Cortex of kidney (tissue), 1 donor: ENCODE measurements at places on chromosomes 11 and 22.

GRCh38 chr11:63670096-63670432 lies 1.1 kb downstream of the ATL3 start:
- no peak for DNase-seq

- DNase-seq: no peak
Observed at GRCh38 chr22:43826142-43827002, 14.3 kb upstream of the EFCAB6 start.

DNA sequence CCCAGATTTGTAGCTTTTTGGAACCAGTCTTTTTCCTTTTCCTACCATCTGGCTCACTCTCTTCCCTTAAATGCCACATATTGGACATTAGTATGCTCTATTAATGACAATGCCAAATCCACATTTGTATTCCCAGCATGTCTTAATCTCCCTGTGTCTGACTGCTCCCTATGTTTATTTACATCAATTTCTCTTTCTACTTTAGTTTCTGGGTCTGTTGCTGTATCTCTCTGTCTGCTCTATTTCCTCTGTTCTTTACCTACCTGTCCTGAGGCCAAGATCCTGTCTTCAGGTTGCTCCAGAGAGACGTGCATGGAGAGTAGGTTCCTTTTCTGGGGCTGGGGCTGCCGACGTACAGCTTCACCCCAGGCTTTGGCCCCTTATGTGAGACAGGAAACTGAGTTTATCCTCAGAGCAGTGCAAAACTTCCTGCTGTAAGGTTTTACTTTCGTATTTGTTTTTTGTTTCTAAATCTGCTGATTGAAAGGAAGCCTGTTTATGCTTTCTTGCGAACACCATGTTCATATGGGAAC lies 25.6 kb downstream of the OR2AG2 start:
- DNase-seq: no peak

DNA sequence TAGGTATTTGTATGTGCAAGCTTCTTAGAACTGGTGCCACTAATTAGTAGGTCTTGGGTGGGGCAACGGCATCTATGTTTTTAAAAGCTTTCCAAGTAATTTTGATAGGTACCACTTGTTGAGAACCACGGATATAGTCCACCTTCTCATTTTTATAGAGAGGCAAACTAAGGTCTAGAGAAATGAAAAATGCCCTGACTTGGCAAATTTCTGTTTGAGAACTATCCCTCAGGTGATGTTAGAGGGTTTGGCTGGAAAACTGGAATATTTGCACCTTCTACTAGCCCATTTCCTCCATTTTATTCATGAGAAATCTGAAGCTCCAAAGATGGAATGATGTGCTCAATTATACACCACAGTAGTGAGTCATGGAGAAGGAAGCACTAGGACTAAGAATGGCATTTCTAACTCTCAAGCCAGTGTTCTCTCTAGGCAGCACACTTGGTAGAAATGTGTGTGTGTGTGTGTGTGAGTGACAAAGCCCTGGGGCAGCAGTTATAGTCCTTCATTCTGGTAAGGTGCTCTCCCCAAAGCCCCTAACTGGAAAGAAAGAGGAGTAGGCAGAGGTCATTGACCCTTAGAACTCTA lies 1.8 kb upstream of the TMEM86A start:
- DNase-seq: no peak

DNA sequence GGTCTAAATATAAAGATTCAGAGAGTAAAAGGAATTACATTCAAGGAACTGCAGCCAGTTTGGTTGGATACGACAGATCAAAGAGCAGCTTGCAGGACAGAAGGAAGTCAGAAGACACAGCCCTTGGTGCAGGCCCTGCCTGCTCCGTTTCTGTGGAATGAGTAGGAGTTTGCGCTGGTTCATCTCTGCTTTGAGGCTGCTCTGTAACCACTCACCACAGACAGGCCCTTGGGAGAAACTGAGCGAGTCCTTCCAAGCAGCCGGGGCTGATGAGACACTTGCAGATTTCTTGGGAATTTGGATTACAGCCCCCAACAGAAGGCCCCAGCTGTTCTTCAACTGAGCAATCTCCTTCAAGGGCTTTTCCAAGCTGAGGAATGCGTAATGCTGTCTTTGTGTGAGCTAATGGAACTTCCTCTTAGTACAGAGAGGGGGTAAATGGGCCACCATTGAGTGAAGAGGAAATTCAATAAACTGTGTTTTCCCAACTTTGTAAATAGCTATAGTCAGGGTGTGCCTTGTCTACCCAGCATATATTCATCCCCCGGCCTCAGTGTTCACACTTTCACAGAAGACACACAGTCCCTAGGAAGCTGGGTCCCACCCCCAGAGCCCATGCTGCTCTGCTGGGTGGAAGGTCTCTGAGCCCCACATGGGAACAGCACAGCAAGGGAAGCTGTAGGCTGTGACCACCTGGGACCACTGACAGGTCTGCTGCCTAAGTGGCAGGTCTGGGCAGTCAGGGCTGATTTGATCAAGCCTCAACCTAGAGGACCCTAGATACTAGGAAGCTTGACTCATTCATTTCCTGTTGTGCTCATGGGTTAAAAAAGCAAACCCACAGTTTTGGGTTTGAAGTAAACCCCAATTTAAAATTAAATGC lies 16.6 kb downstream of the IL10RA start:
- DNase-seq: no peak

DNA sequence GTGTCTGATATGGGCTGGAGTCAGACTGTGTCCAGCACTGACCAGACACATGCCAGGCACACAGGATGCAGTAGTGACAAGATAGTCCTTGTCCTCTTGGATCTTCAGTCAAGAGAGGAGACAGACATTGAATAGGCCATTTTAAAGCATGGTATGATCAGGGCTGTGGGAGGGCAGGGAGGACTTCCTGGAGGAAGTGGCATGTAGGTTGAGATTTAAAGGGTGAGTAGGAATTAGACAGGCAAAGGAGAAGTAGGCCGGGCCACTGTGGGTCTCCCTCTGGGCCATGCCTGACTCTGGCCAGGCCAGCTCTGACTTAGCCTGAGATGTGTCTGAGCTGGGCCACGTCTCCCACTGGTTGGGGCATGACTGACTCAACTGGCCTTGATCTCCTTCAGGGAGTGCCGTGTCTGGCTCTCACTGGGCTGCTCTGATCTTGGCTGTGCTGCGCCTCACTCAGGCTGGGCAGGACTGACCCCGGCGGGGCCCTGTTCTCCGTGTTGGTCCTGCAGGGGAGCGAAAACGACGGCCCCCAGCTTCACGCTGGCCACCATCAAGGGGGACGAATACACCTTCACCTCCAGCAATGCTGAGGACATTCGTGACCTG lies 71.2 kb downstream of the MYO7A start:
- no peak for DNase-seq

GRCh38 chr11:8690374-8691342 lies 8.1 kb downstream of the RPL27A start:
- no peak for DNase-seq

DNA sequence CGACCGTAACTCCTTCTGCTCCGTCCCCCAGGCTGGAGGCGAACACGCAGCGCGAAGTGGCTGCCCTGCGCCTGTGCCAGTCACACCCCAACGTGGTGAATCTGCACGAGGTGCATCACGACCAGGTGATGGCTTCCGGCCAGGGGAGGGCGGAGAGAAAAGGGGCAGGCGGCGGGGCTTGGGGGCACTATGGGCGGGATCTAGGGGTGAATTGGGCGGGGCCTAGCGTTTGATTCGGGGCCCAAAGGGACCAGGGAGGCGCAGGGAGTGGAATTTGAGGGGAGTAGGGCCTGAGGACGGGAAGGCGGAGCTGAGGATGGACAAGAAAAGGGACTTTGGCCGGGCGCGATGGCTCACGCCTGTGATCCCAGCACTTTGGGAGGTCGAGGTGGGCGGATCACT lies 9.7 kb downstream of the RPS6KA4 start:
- no peak for DNase-seq

DNA sequence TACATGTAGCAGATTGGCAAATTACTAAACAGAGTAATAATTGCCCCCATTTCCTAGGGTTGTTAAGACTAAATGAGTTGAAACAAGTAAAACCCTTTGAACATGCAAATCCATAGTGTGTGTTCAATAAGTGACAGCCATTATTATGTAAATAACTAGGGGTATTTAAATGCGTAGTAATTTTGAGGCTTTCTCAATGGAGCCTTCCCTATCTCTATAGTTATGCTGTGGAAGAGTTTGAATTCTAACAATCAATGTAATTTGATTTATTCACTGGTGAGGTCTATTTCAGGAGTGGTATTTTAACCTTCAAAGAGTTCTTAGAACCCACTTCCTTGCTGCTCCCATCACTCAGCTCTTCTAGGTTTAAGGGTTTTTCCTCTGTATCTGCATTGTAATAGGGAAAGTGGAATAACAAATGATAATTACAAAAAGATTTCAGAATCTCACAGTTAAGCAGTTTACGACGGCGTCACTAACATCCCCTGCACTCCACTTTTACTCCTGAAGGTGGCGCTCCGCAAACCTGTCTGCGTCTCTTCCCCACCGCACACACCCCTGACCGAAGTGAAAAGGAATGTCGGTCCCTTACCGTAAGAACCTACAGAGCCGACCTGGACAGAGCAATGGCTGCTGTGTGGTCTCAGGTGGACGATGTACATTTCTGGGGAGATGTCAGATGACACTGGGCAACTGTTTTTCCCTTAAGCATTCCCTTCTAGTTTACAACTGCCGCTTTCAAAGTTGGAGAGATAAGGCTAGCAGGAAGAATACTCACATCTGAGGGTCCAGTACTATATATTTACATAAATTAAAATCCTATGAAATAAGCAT lies 80.8 kb downstream of the ZC3H12C start:
- DNase-seq: no peak

DNA sequence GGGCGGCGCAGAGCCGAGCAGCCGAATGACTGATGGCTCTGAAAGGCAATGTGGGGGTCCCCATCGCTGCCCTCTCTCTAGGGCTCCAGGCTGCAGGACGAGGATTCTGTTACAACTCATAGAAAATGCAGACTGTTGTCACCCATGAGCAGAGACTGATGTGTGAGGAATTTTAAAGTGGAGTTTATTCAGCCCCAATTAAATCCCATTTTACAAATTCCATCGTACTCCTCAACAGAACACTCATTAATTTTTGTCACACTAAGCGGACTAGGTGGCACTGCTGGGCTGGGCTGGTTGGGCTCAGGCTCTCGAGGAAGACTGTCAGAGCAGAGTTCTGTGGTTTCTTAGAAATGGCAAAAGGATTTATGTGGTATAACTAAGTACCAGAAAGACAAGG lies 102.6 kb upstream of the SPON1 start:
- DNase-seq: no peak

GRCh38 chr22:22348127-22348814 lies 103.7 kb downstream of the VPREB1 start:
- DNase-seq: no peak

DNA sequence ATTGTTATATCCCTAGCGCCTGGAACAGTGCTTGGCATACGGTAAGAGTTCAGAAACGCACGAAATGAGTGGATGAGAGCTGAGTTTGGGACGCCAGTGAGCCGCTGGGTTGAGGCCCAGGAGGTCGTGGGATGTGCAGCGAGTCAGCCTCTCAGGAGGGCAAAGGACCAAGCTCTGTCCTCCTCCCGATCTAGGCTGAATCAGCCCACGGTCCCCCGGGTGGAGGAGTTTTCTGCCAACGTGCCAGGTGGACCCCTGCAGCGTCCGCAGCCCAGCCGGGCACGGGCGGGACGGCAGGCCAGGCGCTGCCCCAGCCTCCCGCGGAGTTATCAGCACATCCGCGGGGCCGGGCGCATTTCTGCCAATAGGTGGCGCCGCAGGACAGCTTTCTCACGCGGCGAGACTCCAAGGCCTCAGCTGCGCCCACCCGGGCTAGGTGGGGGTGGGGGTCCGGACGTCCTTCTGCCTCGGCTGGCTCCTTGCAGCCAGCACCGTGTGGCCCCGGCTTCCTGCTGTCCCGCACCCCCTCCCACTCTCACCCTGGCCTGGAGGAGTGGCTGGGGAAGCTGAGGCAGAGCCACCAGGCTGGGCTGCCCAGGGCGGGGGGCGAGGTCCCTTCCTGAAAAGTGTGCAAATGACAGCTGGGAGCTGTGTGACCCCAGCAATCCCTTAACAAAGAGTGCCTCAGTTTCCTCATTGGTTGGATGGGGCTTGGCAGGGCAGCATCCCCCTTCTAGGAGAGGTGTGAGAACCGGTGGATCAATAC lies 2.2 kb upstream of the RPS19BP1 start:
- no peak for DNase-seq

- no peak for DNase-seq
Observed at GRCh38 chr11:77322506-77322905, 21.0 kb upstream of the GDPD4 start.

DNA sequence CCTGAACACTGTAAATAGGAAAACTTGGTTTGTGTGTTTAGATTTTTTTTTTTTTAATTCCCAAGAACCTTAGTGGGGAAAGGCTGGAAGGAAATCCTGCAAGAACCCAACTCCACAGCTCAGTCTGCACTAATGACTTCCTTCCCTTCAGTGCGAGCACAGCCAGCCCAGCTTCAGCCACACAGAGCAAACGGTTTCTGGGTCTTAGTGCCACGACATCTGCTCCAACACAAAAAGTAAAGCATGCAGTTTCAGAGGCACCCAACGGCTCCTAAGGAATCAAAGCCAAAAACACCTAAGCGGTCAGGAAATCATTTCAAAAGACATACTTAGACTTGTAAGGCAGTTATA lies 236.1 kb downstream of the TTC28 start:
- DNase-seq: no peak
